Peyer's patch (tissue), 4 donors: ENCODE measurements at places on chromosomes 13 and 19. TPM values are rescaled to one million over a fixed set of nuclear protein-coding genes. Genes with fewer than 3 reads are reported as not detected.
A peak's percentile ranks its signal among the peaks of the same experiment; 100 is the strongest.

DNA sequence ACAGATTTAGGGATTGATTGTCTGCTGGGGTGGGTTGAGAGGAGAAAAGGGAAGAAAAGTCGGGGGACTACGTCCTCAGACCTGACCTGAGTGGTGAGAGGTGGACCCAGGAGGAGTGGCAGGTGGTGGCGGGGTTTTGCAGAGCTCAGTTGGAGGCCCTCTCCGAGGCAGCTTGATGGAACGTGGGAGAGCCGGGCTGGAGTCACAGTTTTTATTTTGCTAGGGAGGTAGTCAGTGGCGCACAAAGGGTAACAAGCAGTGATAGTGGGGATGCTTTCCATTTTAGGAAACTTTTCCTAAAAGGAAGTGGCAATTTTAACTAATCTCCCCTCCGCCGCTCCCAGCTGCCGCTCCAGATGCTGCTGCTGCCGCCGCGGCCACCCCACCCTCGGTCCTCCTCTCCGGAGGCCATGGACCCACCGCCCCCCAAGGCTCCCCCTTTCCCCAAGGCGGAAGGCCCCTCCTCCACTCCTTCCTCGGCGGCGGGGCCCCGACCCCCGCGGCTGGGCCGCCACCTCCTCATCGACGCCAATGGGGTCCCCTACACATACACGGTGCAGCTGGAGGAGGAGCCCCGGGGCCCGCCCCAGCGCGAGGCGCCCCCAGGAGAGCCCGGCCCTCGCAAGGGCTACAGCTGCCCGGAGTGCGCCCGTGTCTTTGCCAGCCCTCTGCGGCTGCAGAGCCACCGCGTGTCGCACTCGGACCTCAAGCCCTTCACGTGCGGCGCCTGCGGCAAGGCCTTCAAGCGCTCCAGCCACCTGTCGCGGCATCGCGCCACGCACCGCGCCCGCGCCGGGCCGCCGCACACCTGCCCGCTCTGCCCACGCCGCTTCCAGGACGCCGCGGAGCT lies 1.1 kb upstream of the ZNF581 start:
- DNase-seq: peak; percentile 59

DNA sequence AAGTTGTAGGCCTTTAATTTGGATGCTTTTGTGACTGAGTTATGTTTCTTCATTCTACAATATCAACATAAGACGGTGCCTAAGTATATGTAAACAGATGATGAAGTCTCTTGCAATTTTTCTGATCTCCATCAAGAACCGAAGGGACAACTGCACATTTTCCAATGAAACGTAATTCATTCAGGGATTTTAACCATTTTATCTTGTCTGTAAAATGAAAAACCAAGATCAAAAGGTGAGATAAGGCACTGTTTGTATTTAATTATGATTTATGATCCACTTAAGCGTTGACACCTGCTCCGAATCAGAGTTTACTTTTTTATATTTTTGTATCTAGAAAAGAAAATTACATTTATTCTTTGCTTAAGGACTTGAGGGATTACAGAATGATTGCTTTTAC lies 556.8 kb upstream of the ARGLU1 start:
- no peak for DNase-seq

MBD3L2 gene
- total RNA-seq: not detected

GRCh38 chr19:33085570-33086128 lies 4.7 kb downstream of the GPATCH1 start:
- DNase-seq: no peak

DNA sequence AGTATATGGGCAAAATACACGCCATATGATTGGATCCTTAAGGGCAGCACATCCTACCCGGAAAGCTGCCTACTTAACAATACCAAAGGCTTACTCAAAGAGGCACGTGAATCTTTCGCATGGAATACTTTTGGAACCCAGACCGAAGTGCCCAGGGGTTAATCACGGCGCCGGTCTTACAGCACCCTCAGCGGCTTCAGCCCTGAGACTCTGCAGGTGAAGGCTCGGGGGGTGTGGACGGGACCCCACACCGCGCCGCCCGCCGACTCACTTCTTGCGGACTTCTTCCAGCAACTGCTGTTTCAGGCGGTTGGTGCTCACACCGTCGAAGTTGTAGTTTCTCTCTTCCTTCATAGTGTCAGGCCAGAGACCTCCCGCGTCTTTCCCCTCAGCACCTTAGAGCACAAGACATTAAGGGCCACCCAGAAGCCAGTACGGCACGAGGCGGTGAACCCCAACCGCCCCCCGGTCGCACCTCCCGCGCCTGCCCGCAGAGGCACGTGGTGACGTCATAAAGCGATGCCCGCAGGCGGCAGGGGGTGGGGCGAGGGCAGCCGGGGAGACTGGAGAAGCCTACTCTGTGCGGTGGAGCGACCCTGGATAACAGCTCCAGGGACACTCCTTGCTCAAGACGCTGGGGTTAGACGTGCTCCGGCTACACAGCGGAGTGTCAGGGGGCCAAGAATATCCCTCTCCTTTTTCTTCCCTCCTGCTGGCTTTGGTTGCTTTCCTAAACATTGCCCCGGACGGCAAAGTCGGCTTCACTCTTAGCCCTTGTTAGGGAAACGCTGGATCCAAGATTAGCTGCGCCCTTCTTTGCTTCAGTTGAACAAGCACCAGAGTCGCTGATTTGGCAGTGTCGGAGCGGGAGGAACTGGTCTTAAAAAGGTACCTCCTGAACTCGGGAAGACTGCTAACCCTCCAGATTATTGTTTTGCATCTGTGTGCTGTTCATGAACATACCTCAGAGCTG lies at the start of gene CCDC169:
TSS of gene CCDC169 (minus strand) at position 449 of the 973 bp plus-strand sequence. CDS start at position 354, 95 bp downstream.
- DNase-seq: peak; percentile 73
